ENCODE measurements at places on chromosomes 5 and 9.

DNA sequence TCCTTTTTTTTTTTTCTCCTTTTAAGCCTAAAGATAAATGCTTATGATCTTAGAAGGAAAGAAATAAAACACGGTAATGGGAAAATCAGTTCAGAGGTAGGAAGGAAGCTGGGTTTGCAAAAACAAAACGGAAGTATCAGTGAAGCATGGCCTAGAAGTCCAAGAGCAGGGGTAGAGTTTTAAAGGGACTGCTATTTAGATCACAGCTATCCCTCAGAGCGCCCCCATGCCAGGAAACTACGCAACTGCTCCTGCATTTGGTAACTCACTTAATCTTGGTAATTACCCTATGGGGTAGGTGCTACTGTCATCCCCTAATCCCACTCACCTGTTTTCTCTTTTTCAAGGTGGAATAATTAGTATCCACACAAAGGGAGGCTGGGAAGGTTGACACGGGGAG is 16.0 kb downstream of the TLE1 start:
- no peak for DNase-seq

- no peak for DNase-seq
Measured at GRCh38 chr5:146345578-146346366, 7.1 kb downstream of the POU4F3 start.

GRCh38 chr5:176183321-176184074 is 54.7 kb upstream of the SIMC1 start:
- DNase-seq = no peak

DNA sequence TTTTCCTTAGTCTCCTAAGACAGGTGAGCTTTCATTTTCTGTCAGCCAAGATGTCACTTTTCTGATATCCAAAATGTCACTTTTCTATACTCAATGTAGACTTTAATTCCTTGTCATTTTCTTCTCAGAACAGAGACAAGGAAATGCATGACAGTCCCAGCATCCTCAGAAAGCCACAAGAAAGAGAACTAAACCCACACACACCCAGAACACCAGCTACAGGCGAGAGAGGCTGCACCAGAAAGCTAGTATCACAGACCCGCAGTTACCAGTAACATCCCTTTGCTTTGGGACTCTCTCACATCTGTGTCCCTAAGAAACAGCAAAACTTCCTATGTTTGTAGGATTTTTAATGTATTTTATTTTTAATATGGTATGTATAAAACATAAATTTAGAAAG is 17.1 kb downstream of the TRMO start:
- no peak for DNase-seq

GRCh38 chr5:40991981-40992559 is 79.1 kb downstream of the MROH2B start:
- DNase-seq = no peak

DNA sequence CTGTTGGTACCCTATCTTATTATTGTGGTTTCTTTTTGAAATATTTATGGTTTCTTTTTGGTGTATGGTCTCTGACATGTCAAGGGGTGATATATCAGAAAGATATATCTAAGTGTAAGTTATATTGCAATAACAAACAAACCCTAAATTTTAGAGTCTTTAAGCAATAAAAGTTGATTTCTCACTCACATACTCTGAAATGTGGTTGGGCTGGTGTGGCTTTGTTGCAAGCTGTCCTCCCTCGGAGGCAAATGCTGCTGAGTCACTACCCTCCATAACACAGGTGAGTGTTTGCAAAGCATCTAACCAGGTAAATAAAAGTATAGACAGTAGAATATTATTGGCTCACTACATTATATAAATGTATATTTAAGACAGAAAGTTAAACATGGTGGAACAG is 253.2 kb downstream of the CDH18 start:
- DNase-seq = no peak

DNA sequence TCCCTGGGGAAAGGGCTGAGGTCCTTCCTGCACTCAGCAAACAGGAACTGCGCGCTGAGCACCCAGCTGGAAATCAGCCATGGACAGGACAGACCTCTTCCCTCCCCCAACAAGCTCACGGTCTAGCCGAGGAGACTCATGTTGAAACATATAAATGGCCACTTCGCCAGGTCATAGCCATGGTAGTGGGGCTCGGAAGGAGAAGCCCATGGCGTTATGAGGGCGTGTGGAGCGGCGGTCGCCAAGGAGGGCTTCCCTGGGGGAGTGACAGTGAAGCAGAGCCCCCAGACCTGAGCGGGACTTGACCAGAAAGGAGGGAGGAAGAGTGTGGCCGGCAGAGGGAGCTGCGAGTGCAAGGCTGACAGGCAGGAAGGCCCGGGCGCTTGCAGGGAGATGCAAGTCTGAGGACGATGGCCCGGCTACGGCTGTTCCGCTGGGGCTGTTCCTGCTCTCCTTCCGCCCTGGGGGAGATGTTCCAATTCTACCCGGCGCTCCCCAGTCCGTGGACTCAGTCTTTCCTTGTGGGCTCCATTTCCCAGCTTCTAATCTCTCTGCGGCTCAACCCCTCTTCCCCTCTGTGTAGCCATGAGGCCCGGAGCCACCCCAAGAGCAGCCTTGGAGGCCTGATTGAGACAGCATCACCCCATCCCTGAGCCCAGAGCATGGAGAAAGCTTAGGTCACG is 43.9 kb upstream of the PRRC2B start:
- DNase-seq = peak; percentile 49

- no peak for DNase-seq
Measured at GRCh38 chr9:81245254-81245956, 443.9 kb downstream of the TLE1 start.

DNA sequence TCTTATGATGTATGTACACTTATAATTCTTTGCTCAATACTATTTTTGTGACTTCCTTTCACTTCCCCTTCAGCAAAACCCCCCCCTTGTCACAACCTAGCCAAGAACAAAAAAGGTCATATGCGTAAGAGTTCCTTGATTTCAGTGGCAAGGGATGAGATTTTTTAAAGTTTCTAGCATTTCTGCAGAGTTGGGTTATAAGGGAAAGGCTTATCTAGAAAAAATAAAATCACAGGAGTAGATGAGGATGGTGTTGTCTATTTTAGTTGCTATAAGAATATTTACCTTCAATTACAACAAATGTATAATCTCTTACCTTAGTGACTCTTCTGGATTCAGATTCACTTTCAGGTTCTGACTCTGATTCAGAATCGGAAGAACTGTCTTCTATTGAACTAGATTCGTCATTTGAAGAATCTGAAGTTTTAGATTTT is 184.6 kb downstream of the AP3B1 start:
- DNase-seq = no peak

- DNase-seq = no peak
Measured at GRCh38 chr9:94956731-94957130, 230.2 kb downstream of the AOPEP start.

DNA sequence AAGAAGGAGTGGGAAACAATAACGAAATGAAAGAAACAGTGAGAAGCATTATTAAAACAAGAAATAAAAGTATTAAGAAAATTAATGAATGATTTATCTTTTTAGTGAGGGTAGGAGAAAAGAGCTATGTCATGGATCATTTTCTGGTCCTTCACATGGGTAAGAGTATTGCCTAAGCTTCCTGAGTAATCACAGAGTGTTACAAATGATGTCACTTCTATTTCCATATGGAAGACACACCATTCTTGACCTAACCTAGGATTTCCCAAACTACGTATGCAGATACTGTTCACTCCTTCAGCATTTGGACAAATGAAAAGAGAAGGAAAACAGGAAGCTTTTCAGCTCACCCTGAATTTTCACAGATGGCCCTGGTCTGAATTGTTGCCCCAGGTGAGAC is 3.3 kb upstream of the TSLP start:
- DNase-seq = no peak

GRCh38 chr5:39498278-39498952 is 73.6 kb upstream of the DAB2 start:
- DNase-seq = no peak

DNA sequence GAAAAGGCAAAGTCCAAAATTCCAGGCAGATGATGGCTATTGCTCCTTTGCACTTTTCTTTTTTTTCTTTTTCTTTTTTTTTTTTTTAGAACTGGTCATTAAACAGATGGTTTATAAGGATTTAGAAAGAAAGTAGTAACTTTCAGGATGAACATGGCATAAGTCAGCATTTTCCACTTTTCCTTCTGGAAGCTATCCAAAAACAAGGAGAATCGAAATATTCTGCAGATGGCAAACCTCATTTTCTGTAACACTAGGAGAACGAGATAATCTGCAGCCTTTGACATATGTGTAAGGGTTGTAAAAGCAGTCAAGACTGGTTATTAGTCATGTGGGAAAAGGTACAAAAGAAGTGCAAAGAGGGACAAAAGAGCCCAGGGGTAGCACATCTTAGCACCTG is 69.1 kb upstream of the PUM3 start:
- DNase-seq = no peak

GRCh38 chr5:85205430-85205829 is 820.8 kb upstream of the EDIL3 start:
- DNase-seq = no peak

DNA sequence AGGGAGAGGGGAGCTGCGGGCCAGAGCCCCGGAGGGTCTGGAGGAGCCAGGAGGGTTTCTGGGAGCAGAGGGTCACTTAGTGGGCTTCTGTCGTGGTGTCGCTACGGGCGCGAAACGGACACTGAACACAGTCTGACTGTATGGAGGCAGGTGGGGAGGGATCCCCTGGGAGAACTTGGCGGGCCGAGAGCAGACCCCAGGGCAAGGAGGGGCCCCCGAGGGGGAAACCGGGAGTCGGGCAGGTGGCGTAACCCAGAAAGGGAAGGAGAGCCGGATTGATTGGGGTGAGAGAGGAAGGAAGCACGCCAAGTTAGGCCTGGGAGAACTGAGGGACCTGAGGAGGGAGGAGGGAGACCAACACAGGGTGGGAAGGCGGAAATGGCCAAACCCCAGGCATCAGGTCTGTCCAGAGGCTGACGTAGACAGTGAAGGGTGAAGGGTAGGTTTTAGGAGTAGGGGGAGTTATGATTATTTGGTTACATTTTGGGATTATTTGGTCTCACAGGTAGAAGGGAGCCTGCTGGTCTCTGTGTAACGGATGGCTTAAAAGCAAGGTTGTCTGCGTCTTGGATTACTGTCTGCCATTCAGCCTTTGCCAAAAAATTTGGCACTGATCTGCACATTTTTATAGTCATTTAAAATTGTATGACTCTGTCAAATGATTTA is 3.3 kb upstream of the MSMP start:
- peak; percentile 51 for DNase-seq

- DNase-seq = no peak
Measured at GRCh38 chr5:170560938-170561337, 57.1 kb downstream of the KCNIP1 start.

GRCh38 chr9:127608104-127608966 is 3.7 kb upstream of the STXBP1 start:
- DNase-seq = no peak

GRCh38 chr9:117302487-117302886 is 112.4 kb downstream of the ASTN2 start:
- DNase-seq = no peak

- DNase-seq = no peak
Measured at GRCh38 chr5:133387621-133388020, 224.7 kb downstream of the FSTL4 start.

- DNase-seq = no peak
Measured at GRCh38 chr5:179509239-179509638, 41.1 kb upstream of the RUFY1 start.

GRCh38 chr9:110669433-110669832 is 842 bp downstream of the MUSK start:
- no peak for DNase-seq

GRCh38 chr5:135833961-135834638 is 363 bp upstream of the SLC25A48 start:
- no peak for DNase-seq

DNA sequence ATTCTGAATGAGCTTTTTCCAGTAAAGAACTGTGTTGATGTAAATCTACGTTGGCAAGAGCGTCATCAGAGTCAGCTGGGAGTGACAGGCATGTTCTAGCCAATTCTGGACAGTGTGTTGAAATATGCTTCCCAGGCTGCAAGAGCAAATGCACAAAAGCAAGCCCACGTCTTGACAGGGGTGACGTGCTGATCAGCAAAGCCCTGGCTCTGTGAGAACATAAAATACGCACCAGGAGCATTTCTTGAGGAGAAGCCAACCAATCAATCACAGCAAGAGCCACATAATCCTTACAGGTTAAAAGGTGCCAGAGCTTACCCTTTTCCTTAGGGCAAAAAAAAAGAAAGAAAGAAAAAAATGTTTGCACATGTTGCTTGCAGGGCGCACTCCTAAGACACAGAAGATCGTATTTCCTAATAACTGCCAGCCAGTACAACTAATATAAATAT is 148.1 kb downstream of the PDE4D start:
- DNase-seq = no peak

- DNase-seq = no peak
Measured at GRCh38 chr5:116378007-116378776, 196.4 kb downstream of the SEMA6A start.

DNA sequence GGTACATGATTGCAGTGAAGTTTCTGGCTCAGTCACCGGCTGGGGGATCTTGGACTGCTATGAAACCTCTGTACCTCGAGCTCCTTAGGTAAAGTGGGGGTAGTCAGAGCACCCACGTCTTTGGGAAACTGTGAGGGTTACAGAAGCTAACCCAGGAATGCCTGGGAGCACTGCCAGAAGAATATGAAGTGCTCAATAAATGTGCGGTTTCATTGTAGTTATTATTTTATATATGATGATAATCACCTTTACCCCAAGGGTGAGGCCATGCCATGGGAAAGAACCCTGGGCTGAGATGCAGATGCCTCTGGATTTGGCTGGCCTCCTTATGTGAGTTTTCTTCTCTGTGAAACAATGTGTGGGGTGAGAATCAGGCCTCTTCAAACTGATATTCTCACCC is 3.7 kb downstream of the NPR3 start:
- no peak for DNase-seq

- DNase-seq = no peak
Measured at GRCh38 chr5:94746731-94747124, 128.3 kb downstream of the SLF1 start.

DNA sequence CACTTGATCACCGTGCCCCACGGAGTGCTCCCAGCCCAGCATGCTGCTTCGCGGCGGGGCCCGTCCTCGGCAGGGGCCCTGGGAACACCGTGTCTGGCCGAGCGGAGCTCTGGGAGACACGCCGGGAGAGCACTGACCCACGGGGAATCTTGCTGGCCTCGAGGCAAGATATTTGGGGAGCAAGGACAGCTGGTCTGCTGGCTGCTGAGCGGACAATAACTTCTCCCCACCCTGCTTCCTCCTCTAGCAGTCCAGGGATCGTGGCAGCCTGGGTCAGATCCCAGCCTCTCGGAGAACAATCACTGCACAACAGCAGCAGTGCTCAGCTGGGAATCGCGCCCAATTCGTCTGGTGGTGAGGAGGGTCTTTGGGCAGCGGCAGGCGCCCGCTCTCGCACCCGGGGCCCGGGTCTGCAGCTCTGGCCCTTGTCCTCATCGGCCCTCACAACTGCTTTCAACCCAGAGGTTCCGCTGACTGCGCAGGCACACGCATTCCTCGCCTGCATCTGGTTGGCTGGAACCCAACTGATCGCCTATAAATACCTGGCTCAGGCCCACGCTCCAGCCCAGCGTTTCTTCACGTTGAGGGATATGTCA is 43.4 kb downstream of the DBH start:
- no peak for DNase-seq

DNA sequence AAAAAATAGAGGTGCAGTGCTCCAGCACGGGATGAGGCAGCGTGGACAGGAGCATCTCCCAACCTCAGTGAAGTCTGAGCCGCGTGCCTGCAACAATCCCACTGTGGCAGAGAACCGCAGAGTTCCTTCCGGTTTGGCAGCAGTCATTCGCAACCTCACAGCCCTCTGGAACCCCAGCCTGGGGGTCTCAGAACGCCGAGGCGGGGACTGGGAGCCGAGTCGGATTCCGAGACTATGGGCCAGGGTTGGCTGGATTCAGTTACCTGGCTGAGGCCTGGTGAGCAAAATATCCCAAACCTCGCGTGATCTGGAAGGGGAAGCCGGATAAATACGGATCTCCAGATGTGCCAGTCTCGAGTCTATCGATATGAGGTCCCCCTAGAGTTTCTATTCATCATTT is 27.0 kb downstream of the CDKN2A start:
- DNase-seq = no peak

Data from KG1 (cell line).